Thymus (tissue), 14 donors: ENCODE measurements at places on chromosomes 7 and 10. TPM values are rescaled to one million over a fixed set of nuclear protein-coding genes. Genes with fewer than 3 reads are reported as not detected.

ACBD7 gene
- polyA plus RNA-seq = 1.4 TPM

MOGAT3 gene
- polyA plus RNA-seq = 0.11 TPM

- no peak overlapping the region for H3K4me3 ChIP-seq
- H3K27me3 ChIP-seq = no peaks in the 10 kb centered on the region
- H3K36me3 ChIP-seq = peaks cover 40% of the 10 kb centered on the region
- no peak overlapping the region for H3K27ac ChIP-seq
These were observed 6.5 kb downstream of the MDH2 start for GRCh38 chr7:76054123-76055120.

TMEM130 gene
- 0.23 TPM for polyA plus RNA-seq

DNA sequence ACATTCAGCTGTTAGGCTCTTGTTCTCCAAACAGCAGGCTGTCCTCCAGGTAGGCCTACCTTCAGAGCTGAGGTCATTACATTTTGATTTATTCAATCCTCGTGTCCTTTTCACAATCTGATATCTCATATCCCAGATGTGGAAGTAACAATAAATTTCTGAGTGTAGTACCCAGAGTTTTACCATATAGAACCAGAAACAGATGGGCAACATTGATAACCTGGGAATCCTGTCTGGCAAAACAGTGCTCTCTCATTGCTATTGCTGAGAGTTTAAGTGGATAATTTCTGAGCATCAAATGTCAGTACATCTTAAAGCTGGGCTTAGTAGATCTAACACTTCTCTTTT is 1007.8 kb downstream of the REEP3 start:
- DNase-seq = no peak
- H3K4me1 ChIP-seq = no peaks in the 10 kb centered on the region
- H3K36me3 ChIP-seq = no peaks in the 10 kb centered on the region
- no peak overlapping the region for H3K4me3 ChIP-seq
- no peaks in the 10 kb centered on the region for H3K27me3 ChIP-seq
- no peak overlapping the region for H3K27ac ChIP-seq

CTAGE15 gene
- 0.27 TPM for polyA plus RNA-seq

- no peak overlapping the region for H3K4me3 ChIP-seq
- no peaks in the 10 kb centered on the region for H3K36me3 ChIP-seq
- no peak for DNase-seq
- H3K4me1 ChIP-seq = peaks cover 36% of the 10 kb centered on the region
- H3K27ac ChIP-seq = peak overlapping the region; percentile 71
These were observed 31.2 kb downstream of the GSTO2 start for GRCh38 chr10:104300002-104300735.

- DNase-seq = no peak
- no peak overlapping the region for H3K4me3 ChIP-seq
- no peaks in the 10 kb centered on the region for H3K27me3 ChIP-seq
- no peaks in the 10 kb centered on the region for H3K36me3 ChIP-seq
These were observed 243.9 kb downstream of the SNX13 start for GRCh38 chr7:17696422-17696821.

AKR1C3 gene
- polyA plus RNA-seq = 26.3 TPM

- H3K4me1 ChIP-seq = peaks cover 19% of the 10 kb centered on the region
- H3K4me3 ChIP-seq = no peak overlapping the region
- no peak overlapping the region for H3K27ac ChIP-seq
- no peak for DNase-seq
- no peaks in the 10 kb centered on the region for H3K36me3 ChIP-seq
These were observed 160.0 kb upstream of the KLF6 start for GRCh38 chr10:3945026-3945425.
